ENCODE measurements at places on chromosomes 7 and 10.

DNA sequence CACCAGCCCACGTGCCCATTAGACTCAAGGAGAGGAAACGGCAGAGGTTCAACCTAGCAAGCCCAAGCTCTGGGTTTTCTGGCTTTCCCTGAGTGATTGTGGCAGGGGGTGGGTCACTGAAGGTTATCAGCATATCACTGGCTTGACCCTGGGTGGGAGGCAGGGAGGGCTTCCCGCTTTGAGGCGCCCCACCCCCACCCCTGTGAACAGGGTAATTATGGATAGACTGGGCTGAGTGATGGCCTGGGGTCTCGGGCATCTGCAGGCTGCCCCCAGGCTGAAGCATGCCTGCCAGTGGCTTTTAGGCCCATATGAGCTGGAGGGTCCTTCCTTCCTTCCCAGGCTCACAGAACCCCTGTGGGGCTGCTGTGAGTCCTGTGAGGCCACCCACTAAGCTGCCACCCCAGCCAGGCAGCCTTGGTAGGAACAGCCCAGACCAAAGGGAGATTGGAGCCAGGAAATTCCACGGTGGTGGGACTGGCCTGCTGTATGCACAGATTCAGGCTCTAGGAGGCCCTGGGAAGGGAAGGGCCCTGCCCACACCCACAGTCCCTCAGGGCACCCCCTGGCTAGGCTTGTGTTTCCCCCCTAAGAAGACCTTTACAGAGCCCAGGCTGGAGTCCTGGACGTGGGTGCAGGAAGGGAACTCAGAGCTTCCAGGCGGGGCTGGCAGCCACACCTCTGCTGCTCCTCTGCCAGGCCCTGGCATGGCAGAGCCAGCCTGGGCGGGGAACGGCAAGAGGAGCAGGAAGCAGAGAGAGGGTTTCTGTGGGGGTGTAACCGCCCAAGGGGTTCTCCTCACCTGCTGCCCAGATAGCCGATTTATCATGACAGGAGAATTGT lies 33.1 kb downstream of the GPRIN2 start:
- no peak for DNase-seq

DNA sequence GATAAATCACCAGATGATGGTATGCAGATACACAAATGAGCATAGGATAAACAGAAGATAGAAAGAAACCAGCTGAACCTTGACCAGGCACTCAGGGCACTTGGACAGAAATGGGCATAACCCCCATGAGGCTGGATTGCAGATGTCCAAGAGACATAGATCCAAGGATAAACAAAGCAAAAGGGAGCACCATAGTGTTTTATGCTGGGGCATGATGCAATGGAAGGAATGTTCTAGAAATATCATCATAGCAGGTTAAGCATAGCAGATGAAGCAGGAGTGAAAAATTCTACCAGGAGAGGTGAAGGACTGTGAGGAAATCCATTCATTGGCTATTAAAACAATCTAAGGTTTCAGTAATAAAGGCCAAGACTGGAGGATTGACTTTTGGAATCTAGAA lies 70.5 kb upstream of the TES start:
- no peak for DNase-seq

DNA sequence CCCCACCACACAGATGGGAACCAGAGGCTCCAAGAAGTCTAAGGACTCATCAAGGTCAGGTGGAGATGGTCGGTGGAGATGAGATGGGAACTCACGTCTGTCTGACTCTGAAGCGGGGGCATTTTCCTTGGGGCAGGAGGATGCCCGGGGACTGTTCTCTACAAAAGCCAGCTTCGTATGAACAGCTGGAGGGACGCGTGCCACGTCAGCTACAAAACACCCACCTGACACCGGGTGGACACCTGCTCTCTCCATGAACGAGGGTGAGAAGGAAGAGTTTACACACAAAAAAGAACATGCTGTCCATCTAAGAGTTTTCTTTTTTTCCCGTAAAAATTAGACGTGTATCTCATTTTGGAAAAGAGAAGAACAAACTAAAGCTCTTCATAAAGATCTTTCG lies 47.7 kb downstream of the C10orf143 start:
- no peak for DNase-seq

GRCh38 chr7:98643236-98643985 lies 26.3 kb downstream of the NPTX2 start:
- DNase-seq, result no peak

GRCh38 chr10:67788028-67788886 lies 49.7 kb downstream of the DNAJC12 start:
- DNase-seq, result no peak

DNA sequence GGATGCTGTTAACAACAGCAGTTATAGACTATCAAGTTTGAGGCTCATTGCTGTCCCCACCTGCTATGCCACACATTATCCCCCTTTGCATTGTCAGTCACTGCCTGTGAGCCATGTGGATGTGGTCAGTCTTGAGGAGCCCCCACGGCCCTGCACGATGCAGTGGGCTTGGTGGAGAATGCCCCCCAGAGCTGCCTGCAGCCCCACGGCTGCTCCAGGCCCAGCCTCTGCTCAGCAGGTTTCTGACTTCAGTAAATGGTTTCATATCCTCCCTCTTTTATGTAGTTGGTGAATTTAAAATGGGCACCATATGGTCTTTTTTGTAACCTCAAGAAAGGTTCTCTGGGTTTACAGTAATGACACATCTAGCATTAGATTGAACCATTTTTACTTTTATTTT lies 164.1 kb downstream of the EBF3 start:
- DNase-seq, result no peak

DNA sequence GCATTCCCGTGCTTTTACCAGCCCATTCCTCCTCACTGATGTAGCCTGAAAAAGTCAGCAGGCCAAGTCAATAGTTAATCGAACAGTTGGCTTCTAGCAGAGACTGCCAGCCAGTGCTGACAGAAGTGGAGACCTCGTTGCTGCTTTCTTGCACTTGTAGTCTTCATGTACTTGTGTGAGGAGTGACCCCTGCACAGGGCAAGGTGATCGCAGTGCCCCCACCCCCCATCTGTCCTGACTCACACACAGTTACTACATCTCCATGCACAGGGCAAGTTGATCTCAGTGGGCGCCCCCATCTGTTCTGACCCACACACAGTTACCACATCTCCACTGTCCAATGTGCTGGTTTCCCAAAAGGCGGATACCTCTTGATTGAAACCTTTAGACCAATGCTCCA lies 34.2 kb downstream of the C10orf71 start:
- DNase-seq, result no peak

GRCh38 chr7:111261496-111261895 lies 170.6 kb downstream of the LRRN3 start:
- no peak for DNase-seq

GRCh38 chr10:17428351-17429097 lies 25.9 kb downstream of the ST8SIA6 start:
- DNase-seq, result no peak

- DNase-seq, result no peak
Observed at GRCh38 chr10:63935705-63936104, 414.5 kb downstream of the REEP3 start.

GRCh38 chr7:90540406-90540805 lies 55.7 kb upstream of the CDK14 start:
- no peak for DNase-seq

GRCh38 chr10:104664205-104664604 lies 23.1 kb downstream of the SORCS3 start:
- peak; percentile 2 for DNase-seq

DNA sequence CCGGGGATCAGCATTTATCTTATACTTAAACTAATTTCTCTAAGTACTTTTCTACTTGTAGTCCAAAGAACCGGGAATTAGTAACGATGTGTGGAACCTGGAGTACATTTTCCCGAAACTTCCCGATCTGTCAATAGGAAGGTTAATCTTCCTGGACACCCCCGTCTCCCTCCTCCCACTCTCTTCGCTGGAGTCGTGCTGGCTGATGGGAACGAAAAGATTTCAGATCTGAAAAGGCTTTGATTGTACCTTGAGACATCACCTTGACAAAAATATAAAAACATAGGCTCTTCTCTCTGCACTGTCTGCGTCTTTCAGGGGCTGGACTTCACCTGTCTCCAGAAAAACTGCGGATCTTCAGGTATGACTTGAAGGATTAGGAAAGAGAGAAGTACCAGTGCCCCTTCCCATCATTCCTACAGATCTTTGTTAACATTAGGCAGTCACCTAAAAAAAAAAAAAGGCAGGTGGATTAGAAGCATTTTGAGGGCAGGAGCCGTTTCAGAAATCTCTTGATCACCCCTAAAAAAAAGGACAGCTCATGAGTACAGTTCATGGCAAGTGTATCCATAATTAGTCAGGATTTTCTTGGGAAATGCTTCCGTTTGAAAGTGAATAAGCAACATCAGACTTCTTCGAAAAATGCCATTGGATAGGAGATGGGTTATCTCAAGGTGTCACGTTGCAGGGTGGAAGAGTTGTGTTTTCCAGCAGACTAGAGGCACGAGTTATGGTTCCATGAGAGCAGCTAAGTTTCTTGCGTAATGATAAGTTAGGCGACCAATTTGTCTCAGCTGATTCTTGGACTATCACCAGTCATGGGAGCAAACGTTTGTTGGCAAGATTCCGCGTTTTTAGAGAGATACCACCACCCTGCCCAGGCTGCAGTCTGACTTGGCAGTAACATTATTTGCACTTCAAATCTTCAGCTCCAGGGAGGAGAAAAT lies 7.8 kb upstream of the BAMBI start:
- no peak for DNase-seq

- no peak for DNase-seq
Observed at GRCh38 chr7:84181628-84182027, 13.0 kb downstream of the SEMA3A start.

GRCh38 chr7:68977385-68978055 lies 620.8 kb upstream of the AUTS2 start:
- DNase-seq, result no peak

DNA sequence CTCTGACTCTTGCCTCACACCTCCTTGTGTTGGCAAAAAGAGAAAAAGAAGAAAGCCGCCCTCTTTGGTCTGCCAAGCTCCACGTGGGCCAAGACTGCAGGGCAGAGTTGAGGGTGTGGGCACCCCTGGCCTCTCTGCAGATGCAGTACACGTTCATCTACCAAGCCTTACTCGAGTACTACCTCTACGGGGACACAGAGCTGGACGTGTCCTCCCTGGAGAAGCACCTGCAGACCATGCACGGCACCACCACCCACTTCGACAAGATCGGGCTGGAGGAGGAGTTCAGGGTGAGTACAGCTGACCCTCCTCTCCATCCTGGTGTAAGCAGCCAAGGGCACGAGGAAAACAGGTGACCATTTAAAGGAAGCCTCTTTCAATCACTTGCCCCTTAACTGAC lies 56.1 kb downstream of the MKI67 start:
- DNase-seq, result no peak

- no peak for DNase-seq
Observed at GRCh38 chr7:101951757-101952156, 134.3 kb downstream of the CUX1 start.

DNA sequence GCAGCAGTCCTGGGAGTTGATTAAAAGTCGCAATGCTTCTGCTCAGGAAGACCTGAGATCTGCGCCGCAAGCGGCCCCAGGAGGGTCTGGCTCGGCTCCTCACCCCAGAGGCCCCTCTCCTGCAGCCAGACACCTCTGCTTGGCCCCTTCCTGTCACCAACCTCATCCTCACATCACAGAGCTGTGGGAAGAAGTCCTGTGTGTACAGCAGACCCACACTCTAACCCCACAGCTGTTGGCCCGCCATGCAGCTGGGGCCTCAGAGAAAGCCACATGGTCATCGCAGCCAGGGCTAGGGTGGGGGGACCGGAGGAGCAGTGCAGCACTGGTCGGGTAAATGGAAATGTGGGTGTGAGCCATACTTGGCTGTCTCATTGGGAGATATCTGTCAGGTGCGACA lies 97.7 kb downstream of the RGS10 start:
- no peak for DNase-seq

- DNase-seq, result no peak
Observed at GRCh38 chr7:27972276-27972675, 208.3 kb downstream of the JAZF1 start.

DNA sequence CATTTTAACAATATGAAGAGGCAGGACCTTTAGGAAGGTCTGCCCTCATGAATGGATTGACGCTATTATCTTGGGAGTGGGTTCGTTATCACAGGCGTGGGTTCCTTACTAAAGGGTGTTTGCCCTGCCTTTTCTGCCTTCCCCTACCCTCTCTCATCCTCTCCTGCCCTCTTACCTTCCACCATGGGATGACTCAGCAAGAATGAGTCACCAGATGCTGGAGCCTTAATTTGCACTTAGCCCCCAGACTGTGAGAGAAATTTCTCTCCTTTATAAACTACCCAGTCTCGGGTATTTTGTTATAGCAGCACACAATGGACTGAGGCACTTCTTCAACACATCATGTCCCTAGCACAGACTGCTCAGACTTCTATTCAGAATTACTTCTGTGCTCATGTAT lies 31.4 kb upstream of the ZNF32 start:
- DNase-seq, result no peak

Measured in astrocyte of the cerebellum (primary cell).